ENCODE measurements at places on chromosomes 4 and X.

DNA sequence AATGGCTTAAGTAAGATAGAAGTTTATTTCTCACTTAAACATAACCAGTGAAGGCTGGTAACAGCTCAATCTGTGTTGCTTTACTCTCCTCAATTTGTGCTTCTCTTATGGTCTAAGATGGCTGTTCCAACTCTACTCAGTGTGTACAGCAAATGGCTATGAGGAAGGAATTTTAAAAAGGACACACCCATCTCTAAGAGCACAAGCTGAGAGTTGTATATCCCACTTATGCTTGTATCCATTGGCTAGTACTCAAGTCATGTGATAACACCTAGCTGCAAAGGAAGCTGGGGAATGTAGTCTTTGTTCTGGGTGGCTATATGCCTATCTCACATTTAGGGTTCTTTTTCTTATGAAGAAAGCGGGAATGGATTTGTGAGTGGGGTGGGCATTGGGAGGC lies 63.3 kb downstream of the GPAT3 start:
- no peak for DNase-seq

GRCh38 chr4:176825586-176825985 lies 32.9 kb upstream of the VEGFC start:
- DNase-seq: no peak

GRCh38 chr4:140395668-140396067 lies 22.2 kb downstream of the SCOC start:
- DNase-seq: no peak

DNA sequence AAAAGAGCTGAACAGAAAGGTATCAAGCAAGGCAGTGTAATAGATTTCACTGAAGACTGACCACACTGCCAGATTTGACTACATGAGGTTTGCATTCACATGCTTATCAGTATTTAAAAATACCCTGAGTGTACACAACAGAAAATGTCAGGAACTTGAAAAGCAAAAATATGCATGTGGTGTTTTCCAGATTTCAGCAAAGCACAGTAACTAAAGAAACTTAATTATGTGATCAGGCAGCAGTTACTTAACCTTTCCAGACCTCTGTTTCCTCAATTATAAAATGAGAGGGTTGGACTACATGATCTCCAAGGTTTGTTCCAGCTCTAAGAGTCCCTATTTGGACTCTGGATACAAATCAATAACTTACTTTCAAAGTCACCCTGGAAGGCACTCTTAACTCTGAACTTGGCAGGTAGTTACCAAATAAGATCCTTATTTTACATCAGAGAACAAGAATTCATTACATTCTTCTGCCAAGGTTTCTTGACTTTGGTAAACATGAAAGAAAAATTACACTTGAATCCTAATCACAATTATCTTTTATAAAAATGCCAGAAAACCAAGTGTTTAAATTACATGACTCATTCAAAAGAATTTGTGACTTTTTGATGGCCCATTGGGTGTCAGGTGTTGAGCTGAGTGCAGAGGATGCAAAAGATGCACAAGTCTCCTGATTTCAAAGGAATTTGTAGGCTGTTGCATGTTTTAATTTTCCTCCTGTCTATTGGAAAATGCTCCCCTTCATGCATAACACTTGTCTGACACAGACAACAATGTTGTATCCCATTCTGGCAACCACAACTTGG lies 241.6 kb downstream of the MGST2 start:
- DNase-seq: no peak

GRCh38 chr4:155632310-155632840 lies 34.3 kb upstream of the GUCY1A1 start:
- DNase-seq: no peak

GRCh38 chr4:38132107-38132673 lies 172.0 kb downstream of the PTTG2 start:
- peak; percentile 44 for DNase-seq

DNA sequence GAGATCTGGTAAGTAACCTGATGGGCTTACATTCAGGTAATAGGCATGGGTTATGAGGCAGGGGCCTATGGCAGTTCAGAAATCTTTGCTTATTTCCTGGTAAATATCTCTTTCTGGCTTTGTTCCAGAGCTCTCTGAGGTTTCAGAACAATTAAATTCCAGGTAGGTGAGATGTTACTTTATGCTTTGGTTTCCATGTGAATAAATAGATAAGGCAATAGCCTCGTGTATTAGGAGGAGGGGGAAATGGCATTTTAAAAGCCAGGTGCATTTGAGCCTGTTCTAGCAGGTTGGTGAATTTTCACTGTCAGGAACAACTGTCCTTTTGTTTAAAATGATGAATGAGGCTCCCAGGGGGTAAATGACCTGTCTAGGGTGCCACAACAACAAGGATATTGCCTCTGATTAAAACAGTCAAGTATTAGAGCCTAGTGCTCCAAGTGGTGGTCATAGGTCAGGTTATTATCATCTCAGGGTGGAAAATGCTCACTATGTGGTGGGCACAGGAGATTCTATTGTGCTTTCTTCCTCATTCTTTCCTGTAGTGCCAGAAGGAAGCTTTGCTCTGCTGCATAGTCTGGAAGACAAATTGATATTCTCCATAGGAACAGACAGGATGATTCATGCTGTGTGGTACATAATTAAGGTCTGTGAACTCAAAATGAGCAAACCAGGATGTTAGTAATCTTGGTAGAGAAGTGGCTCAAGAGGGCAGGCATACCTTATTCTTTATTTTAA lies 296.2 kb downstream of the INPP4B start:
- no peak for DNase-seq

DNA sequence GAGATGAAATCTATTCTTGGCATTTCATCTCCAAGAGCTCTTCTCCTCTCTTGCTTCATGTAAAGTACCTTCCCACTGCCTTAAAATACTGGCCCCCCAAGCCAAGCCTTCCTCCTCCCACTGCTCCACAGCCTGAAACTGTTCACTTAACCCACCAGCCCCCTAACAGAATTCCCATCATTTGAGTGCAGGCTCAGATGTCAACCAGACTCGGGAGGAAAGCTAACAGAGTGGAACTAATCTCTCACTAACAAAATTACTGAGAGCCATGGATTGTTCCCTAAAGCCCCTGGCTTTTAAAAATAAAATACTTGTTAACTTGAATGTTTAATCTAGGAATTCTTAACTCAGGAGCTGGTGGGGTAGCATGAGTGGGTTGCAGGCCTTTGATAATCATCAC lies 7.1 kb upstream of the DCUN1D4 start:
- no peak for DNase-seq

DNA sequence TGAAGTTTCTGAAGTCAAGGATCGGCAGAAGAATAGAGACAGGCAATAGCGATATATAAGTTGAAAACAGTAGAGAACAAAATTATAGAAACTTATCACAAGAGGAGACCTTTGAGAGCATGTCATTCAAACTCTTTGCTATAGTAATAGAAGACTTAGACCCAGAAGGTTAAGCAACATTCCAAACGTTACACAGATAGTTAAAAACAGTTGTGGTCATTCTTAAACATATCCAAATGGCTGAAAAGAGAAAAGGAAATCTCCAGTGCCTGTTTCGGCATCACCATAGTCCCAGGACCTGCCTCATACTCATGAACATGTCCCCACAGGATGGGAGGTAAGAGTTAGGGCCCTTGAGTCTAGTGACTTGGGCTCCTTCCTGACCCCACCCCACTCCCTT lies 258.1 kb upstream of the NOCT start:
- no peak for DNase-seq

DNA sequence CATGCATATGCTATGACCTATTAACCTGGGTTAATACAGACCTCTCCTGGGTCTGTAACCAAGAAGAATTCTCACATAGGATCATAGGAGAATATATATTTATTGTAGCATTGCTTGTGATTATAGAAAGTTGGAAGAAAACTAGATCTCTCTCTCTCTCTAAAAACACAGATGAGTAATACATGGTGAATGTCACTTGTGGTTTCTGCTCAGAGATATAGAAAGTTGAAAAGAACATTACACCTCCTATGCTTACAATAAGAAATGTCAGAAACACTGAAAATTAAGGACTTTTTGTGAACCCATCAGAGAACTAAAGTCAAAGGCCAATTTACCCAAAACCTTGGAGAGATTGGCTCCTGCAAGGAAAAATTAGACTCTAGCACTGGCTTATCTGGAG lies 1389.5 kb downstream of the FAM133A start:
- DNase-seq: no peak

- DNase-seq: no peak
Observed at GRCh38 chr4:186932631-186933187, 209.1 kb upstream of the FAT1 start.

- DNase-seq: no peak
Observed at GRCh38 chr4:52019936-52020657, at the start of gene LRRC66. LRRC66 (minus strand) TSS chr4:52020363; CDS start chr4:52017613, 2,750 bp downstream.

DNA sequence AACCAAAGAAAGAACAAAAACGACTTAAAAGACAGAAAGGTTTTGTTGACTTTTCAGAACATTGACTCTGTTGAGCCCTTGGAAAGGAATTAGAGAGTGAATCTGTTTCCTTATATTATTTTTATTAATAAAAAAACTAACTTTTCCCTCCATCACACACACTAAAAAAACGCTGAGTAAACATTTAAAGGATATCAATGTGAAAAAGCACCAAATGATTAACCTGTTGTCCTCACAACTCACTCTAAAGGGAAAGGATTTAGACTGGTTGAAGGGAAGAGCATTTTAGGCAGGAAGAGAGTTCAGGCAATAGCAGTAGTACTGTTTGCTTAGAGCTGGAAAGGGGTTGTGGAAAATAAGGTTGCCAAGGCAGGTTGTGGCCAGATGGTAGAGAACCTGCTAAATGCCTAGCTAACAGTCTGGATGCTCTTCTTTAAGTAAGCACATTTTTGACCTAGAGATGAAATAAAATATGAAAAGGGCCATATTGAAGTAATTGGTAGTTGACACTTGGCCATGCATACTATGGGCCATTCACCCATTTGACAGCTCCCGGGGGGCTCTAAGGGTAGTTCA lies 98.0 kb upstream of the NDP start:
- no peak for DNase-seq

DNA sequence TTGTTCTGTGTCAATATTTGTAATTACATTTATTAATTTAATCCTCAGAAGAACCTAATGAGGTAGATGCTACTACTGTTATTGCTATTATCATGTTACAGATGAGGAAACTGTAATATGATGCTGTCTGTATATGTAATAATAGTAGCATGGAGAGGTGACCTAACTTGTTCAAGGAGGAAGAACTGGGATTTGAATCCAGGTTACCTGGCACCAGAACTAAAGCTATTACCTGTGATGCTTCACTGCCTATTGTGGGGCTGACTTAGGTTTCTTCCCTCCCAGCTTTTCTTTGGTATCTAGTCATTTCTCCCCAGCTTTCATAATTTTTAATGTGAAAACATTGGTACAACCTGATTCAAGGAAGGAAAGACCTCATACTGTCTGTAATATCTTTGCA lies 43.6 kb downstream of the RAPGEF2 start:
- DNase-seq: no peak

All from stimulated activated CD4-positive, alpha-beta T cell treated with anti-CD3 and anti-CD28 coated beads, Interleukin-1b, Interleukin-23, amount 100 ng/mL, for 24 hours (primary cell).